Nucleus accumbens (tissue), 56 donors: ENCODE measurements at places on chromosomes 5 and 9.

GRCh38 chr5:168713051-168713450 is 133.9 kb upstream of the PANK3 start:
- no peak for DNase-seq

DNA sequence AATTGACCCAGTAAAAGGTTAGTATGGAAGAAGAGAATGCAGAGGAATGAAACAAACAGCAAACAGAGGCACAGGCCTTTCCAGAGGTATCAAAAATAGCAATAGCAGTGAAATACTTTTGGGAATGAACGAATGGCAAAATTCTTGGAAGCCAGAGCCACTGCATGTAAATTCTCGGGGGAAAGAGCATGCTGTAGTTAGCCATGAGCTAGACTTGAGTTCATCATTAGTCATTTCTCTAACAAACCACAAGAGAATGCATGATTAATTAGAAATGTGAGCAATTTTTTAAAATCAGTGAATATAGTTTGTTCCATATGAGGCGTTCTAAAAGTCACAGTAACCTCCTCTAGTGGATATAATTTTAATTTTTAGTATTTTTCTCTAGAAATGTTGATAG is 170.3 kb upstream of the PRR16 start:
- no peak for DNase-seq

GRCh38 chr9:19154135-19154612 is 26.9 kb upstream of the PLIN2 start:
- no peak for DNase-seq

- DNase-seq: no peak
These were observed 181.8 kb upstream of the MVB12B start for GRCh38 chr9:126144603-126145456.

GRCh38 chr5:124054564-124054963 is 542.6 kb downstream of the CSNK1G3 start:
- DNase-seq: no peak

GRCh38 chr9:71814226-71814625 is 45.9 kb upstream of the CEMIP2 start:
- no peak for DNase-seq

DNA sequence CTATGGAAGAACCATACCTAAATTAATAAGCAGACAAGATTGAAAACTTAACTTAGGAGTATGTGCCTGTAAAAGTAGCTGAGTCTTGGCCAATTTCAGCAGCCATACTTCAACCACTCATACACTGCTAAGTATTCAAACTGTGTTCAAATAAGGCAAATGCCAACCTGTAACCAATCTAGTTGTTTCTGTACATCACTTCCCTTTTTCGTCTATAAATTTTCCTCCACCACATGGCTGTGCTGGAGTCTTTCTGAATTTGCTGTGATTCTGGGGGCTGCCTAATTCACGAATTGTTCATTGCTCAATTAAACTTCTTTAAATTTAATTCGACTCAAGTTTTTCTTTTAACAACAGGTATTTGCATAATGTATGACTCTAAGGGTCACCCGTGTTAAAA is 184.4 kb downstream of the PLK2 start:
- no peak for DNase-seq

GRCh38 chr9:105281272-105281671 is 36.8 kb downstream of the SLC44A1 start:
- DNase-seq: no peak

DNA sequence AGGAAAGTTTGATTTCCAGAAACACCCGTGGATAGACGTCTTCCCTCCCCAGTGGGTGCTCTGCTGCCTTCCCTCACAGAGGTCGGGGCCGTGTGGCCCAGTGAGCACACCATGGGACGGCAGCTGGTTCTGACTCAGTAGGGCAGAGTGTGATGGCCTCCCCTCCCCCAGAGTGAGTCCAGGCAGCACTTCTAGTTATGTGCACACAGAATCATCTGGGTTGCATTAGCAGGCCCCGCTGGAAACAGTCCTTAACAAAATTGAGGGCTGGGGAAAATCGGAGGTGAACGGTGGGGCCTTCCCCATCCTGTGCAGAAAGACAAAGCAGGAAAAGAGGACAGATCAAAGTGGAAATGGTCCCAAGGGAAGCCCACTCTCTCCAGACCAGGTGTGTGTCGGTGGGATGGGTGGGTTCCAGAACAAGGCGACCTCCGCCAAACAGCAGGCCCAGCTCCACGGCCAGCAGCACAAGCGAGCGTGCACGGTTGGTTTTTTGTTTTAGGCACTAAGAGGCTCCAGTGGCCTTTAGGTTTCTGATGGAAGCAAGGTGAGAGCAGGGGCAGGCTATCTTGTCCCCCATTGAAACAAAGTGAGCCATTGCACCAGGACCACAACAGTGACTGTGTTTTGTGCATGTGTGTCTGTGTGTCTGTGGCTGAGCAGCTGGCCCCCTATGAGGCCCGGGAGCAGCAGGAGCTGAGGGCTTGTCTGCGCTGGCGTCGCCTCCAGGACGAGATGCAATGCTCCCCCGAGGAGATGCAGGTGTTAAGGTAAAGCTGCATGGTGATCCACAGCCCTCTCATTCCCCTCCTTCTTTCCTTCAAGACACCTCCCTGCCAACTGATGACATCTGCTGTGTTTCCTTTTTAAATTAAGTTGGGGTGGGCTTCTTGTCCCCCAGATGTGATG is 201.5 kb downstream of the AOPEP start:
- no peak for DNase-seq

DNA sequence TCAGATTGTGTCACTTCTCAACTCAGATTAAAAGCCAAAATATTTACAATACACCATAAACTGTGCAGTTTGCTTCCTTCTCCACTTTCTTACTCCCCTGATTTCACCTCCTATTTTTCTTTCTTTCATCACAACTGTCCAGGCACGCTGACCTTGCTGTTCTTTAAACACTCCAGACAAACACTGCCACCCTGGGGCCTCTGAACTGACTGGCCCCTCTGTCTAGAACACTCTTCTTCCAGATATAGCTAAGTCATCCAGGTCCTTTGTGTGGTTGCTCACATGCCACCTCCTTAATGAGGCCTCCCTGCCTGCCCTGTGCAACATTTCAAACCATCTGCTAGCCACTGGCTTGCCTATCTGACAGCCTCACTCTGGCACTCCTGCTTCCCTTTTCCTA is 46.6 kb downstream of the ATG10 start:
- no peak for DNase-seq

DNA sequence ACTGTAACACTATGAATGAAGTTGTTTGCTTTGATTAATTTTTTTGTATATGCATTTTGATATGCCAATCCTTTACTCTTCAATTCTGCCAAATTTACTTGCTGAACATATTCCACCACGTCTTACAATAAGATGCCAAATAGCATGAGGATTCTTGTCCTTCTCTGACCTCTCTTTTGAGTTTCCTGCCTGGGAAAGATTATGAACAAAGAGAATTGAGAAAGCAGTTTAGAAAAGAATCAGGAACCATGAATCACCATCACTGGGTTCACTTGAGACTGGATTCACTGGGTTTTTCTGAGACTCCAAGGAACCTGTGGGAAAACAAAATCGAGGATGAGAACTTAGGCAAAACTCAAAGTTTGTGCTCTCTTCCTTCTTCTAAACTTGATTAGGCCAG is 256.5 kb downstream of the CETN3 start:
- no peak for DNase-seq

- no peak for DNase-seq
These were observed 479.5 kb downstream of the TAF11L14 start for GRCh38 chr5:18113721-18114120.

GRCh38 chr9:131433302-131433854 is 39.5 kb downstream of the PRRC2B start:
- no peak for DNase-seq

GRCh38 chr9:14006386-14007187 is 307.4 kb downstream of the NFIB start:
- no peak for DNase-seq

DNA sequence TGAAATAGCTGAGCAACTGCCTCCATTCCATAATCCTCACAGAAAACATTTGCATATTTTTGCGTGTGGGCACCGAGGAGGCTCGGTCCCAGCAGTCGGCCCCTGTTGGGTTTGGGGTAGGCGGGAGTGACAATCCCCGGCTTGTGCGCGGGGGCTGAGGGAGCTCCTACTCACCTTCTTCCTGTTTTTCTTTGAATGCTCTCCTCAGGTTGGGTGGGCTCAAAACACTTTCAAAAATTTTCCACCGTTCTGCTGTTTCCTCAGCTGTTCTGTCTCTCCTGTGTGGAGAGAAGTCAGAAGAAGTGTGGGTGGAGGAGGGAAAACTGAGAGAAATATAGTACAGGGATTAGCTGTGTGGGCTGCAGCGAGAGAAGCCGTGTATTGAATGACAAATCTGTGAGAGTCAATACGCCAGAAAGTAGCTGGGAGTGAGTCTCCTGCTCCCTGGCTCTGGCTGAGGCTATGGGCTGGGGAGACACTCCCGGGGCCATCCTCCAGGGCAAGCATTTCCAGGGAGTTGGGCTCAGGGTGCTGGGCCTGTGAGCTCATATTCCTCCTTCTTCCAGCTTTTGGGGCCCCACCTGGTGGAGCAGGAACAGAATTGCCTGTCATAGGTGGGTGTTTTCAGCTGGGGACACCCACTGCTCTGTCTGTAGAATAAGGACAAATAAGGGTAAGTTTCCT is 84.7 kb downstream of the CMYA5 start:
- no peak for DNase-seq

DNA sequence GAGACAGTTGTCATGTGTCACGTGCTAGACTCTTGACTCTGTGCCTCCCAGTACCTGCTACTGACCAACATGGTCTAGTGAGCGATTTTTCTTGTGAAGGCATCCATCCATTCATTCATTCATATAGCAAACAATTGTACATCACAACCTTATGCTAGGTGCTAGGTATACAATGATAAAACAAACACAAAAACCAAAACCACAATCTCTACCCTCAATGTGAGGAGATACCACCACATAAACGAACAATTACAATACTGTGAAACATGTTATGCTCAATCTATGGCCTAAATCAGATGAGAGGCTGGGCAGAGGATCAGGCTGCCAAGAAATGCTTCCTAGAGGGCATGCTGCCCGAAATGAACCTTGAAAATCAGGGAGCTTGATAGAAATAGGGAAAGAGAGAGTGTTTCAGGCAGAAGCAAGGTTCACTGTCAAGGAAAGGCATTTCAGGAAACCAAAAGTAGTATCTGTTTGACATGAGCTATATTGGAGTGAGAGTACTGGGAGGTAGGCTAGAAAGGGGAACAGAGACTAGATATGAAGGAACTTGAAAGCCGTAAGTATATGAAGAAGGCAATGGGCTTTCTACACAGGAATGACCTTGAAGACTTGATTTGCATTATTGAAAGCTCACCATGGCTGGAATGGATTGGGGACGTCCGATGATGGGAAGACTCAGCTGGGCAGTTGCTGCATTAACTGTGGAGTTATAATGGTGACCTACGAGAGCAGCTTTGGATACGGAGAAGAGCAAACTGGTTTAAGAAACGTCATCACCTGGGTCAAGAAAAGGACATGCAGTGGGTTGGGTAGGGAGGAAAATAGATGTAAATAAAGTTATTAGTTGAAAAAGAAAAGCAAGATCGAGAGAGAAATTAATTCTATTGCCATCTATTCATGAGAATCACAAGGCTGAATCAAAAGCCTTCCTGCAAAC is 90.1 kb downstream of the THBS4 start:
- no peak for DNase-seq

DNA sequence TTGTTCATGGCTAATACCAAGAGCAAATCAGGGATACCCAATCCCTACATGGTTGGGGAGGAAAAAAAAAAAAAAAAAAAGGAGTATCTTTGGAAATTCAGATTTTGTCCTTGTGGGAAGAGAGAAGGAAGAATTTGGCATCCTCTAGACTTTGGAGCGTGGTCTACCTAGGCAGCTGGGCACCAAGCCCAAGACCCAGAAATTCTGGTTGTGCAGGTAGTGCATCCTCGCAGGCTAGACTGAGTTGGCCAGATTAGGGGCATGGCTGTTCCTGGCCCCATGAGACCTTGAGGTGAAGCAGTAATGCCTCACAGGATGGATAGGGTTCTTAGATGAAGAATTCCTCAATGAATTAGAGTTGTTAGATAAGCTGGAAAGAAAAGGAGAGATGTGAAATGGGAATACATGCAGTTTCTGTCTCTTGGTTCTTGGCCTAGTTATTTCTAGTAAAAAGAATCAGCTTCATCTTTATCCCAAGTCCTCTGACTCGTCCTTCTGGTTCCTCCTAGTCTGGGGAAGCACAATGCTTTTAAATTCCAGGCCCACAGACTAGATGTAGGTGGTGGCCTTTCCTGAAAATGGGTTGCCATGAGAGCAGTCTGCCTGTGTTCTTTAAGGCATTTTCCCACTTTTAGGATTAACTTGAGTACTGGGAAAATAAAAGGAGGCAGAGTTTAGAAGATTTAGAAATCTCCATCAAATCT is 140.5 kb upstream of the RUSC2 start:
- DNase-seq: no peak

- no peak for DNase-seq
These were observed 521.9 kb downstream of the TLE4 start for GRCh38 chr9:80093695-80094094.

- no peak for DNase-seq
These were observed 3.6 kb upstream of the S1PR3 start for GRCh38 chr9:88987661-88988060.

DNA sequence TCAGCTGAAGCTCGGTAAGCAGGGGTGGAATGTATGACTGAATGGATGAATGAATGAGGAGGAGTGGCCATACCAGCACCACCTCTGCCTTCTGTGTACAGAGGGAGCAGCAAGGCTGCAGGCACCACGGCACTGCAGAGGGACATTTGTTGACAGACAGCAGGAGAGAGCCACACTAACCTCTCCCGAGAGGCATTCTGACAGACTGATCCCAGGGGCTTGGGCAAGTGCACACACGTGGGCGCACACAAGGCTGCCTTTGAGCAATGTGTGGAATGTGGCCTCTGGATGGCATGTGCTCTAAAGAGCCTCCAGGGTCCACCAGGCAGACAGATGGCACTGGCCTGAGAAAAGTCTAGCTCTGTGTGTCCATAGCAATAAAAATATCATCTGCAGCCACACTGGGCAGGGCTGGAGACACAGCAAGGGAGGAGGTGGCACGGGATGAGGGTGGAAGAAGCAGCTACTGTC is 111.8 kb downstream of the ACTL7B start:
- DNase-seq: no peak

GRCh38 chr5:123571927-123572326 is 60.0 kb downstream of the CSNK1G3 start:
- DNase-seq: no peak

GRCh38 chr5:177478711-177479646 is 5.5 kb upstream of the DBN1 start:
- no peak for DNase-seq

DNA sequence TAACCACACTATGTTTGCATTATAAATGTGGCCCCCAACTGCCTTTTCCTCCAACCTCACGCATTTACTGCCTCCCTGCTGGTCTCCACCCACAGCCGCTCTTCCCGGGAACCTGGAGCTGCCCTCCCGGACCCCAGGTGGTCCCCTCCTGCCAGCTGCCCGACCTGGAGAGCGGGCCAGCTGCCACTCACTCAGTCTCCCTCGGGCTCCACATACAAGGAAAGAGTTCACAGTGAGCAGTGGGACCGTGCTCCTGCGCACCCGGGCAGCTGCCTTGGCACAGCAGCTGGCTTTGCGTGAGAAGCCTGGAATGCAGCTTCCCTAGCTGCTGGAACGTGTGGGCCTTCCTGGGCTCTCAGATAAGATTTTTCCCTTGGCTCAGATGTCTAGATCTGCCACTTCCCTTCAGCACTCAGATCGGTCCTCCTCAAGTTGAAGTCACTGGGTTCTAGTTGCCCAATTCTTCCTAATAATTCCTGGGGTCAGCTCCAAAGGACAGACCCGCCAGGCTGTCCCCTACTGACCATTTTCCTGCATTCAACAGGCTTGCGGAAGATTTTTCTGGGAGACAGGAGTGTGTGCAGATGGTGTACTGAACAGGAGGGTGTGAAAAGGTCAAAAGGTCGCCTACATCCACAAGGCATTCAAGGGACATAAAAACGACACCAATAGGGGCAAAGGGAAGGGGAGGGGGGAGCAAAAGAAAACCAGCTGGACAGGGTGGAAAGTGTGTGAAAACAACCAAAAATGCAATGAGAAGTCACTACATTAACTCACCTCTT is 69.1 kb downstream of the MYO10 start:
- DNase-seq: no peak
